Kasumi-1 (cell line): ENCODE measurements at places on chromosomes 2 and 18.

DNA sequence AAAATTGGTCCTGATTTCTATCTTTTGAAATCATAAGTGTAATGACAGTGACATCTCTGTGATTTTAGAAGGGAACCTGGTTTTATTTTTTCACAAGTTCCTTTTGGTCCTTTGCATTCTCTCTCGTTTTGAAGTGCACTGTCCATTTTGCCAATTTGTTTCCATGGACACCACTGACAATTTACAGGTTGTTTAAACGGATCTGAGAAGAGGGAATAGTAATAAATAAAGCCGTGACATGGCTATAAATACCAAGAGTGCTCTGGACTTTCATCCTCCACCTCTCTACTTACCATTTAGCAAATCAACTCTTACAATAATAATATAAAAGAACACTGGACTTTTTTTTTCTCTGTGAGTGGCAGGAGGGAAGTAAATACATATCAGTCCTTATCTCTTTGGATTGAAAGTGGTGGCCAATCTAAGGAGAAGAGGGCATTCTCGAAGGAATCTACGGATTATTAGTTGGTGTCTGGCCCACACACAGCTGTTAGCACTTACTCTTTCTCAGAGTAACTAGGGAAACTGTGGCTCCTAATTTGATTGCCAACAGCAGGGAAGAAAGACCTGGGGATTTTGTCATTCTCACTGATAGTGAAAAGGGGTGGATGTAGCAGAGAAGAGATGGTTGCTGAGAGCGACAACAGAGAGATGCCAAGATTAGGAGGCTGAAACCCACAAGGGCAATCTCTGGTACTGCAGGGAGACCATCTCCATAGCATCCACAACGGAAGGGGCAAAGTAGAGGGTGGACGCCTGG is 108.7 kb upstream of the FSHR start:
- no peak for DNase-seq

DNA sequence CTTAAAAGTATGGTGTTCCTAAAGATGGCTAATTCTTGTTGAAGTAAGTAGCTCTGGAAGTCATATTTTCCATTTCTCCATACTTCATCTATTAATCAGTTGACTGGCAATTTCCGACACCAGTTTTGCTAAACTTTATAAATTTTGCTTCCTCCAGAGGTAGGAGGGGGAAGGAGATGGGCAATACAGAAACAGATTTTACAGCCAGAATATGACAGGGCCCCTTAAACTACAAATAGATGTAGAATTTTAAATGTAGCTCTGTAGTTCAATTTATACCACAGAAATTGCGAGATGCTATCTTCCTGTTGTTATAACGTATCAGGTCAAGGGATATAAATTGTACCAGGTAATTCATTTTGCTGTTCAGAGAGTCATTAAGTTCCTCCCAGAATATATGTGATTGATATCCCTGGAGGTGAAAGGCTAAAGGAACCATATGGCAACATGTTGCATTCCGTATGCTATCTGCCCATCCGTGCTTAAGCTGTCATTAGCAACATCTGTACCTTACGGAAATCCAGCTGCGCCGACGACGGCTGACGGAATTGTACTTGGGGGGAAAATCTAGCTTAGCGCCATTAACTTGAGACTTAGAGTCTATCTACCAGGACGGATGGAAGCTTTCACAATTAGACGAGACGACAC is 8.4 kb upstream of the NR4A2 start:
- DNase-seq: peak; percentile 82

GRCh38 chr2:205858275-205858674 is 176.0 kb downstream of the NRP2 start:
- no peak for DNase-seq

- peak; percentile 58 for DNase-seq
These were observed 168.8 kb downstream of the CDCA7 start for GRCh38 chr2:173523497-173523896.

DNA sequence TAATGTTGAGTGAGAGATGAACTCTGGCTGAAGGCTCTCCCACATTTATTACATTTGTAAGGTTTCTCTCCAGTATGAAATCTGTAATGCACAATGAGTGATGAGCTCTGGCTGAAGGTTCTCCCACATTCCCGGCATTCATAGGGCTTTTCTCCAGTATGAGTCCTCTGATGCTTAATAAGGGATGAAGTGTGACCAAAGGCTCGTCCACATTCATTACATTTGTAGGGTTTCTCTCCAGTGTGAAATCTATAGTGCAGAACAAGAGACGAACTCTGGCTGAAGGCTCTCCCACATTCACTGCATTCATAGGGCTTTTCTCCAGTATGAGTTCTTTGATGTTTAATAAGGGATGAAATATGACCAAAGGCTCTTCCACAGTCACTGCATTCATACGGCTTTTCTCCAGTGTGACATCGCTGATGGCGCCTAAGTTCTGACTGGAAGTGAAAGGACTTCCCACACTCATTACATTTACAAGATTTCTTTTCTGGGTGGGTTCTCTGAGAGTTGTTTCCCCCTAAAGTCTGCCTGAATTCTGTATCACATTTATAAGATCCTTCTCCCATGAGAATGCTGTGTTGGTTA is 10.2 kb downstream of the ZNF514 start:
- DNase-seq: no peak

DNA sequence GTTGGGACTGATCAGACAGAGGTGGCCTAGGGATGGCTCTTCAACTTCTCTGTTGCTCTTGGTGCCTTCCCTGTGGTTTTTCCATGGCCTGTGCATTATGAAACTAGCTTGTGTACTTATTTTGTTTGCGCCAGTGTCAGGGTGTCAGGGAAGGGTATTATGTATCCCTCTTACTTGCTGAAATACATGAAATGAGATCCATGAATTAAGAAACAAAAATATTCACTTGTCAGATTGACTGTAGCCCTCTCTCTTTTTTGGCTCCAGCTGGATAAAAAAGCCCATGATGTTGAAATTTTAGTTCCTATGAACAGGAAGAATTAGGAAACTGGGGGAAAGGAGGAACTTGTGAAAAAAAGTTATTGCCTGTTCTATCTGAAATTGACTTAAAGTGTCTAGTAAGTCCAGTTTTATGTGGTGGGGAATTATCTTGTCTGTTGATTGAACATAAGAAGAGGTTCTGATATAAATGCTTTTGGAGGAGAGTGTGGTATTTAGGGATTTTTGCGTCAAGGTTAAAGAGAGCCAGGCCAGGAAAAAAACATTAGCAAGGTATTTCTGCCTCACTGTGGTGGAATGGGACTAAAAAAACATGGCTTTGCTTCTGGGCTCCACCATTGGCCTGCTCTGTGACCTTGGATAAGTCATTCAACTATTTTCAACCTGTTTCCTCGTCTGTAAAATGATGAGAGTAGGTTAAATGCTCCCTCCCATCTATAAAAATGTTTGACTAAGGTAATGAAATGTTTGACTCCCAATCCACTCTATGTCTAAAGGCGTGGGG is 12.0 kb downstream of the UGP2 start:
- peak; percentile 26 for DNase-seq

DNA sequence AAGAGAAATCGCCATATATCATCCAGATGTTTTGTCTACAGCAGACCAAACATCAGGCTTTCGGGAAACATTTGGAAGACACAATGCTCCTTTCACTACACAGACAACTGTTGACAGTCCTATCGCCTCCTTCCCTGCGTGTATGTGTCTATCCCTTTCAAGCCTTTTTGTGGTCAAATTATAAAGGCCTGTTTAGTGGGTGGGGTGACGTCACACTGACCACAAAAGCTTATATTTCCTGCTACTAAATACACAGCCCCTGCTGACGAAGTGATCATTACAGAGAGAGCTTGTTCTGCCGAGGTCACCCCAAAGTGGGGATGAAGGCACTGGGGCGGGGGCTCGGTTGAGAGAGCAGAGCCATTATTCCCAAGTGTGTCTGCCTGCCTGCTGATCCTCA is 302.7 kb upstream of the TNP1 start:
- DNase-seq: no peak

DNA sequence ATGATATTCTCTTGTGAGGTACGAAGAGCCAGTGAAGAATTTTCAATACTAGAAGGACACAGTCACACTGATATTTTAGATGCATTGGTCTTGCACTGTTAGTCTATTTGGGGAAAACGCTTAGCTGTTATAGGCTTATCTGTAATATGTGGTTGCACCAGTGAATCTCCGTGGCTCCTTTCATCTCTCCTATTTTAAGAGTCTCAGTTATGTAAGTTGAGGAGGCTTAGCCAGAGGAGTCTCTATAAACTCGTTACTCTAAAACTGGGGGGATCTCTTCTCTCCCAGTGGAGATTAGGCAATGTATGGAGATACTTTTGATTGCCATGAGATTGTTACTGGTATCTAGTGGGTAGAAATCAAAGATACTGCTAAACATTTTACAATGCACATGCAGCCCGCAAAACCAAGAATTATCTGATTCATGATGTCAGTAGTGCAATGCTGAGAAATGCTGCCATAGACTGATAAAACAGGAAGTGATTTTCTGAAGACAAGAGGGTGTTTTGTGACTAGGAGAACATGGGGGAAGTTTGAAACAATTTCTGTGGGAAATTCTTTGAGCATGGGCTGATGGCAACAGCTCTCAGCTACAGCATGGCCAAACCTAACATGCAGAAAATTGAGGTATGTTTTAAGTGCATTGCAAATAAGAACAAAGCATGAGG is 339.1 kb downstream of the SOX11 start:
- DNase-seq: no peak

DNA sequence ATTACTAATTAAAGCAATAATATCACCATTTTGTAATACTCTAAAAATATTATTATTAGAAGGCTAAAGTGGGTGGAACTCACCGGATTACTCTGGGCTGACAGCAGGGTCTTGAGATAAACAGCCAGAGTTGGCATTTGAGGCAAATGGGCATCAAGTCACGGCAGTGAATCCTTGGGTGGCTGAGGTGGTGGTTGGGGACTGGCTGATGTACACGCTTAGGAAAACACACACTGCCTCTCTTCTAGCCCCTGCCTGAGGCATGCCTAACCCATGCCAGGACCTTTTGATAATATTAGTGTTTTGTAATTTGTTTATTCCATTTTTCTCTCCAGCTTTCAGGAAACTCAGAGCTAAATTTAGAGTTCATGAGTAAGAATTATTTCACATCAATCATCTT is 76.8 kb downstream of the ACKR3 start:
- DNase-seq: no peak

DNA sequence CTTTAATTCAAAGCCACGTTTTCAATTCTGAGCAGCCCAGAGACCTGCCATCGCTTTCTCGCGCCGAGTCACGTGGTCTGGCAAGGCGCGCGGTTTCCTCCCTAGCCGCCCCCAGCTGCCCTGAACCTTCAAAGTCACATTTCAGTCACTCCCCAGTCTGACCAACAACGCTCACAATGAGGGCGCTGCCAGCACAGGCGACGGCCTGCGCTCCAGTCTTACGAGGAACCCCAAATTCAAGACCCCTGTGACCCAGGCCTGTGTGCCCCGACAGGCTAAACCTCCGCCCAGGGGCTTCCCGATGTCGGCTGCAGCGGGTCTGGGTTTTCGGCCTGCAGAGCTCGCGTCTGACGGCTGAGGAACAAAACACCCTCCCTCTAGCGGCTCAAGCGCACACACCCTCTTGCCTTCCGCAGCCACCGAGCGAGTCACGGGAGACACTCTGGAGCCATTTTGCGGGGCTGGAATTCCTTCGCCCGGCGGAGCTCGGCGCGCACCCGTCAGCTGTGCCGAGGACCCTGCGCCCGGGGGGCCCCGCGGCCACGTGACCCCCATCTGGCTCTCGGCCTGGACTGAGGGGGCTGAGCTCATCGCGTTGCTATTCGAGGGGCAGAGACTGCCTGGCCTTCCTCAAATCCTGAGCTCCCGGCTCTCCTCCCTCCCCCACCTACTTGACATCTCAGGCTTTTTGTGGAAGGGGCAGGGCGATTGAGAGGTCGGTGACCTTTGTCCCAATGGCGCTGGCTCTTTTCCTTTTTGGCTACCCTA is 69.9 kb upstream of the ITGB6 start:
- no peak for DNase-seq

DNA sequence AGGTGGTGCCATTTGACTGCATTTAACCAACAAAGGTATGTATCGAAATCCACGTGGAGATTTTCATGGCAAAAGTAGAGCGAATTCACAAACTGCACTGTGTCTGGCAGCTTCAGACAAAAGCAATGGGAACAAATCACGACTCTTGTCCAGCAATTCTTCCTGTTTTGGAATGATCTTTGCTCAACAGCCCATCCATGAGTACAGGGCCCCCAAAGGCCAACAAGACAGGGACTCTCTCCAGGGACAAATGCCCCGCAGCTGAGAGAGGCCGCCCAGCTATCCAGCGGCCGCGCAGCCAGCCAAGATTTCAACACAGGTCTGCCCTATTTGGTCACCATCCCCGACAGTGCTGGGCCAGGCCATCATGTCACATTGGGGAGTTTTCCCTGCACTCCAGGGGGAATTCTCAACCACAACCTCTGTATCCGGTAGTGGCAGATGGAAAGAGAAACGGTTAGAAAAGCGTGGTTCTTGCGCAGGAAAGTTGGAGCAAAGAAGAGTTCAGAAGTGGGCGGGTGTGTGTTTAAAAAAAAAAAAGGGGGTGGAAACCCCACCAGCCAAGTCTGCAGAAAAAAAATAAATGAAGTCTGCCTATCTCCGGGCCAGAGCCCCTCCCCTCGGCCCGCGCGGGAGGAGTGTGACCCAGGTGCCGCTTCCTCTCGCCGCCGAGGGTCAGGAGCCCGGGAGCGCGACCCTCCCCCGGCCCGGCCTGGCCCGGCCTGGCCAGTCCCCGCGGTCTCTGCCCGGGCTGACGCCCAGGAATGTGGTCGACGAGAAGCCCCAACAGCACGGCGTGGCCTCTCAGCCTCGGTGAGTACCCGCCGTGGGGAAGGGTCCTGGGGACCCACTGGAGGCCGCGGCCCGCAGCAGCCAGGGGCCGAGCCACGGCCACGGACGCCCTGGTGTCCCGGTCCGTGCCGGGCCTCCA is at the start of gene GYPC:
Gene GYPC, plus strand, starts transcription at position 659 of the 931 bp plus-strand sequence. Its CDS starts 106 bp downstream, at position 765.
- peak; percentile 95 for DNase-seq

- peak; percentile 32 for DNase-seq
These were observed 3.0 kb downstream of the CNNM4 start for GRCh38 chr2:96763511-96764252.

DNA sequence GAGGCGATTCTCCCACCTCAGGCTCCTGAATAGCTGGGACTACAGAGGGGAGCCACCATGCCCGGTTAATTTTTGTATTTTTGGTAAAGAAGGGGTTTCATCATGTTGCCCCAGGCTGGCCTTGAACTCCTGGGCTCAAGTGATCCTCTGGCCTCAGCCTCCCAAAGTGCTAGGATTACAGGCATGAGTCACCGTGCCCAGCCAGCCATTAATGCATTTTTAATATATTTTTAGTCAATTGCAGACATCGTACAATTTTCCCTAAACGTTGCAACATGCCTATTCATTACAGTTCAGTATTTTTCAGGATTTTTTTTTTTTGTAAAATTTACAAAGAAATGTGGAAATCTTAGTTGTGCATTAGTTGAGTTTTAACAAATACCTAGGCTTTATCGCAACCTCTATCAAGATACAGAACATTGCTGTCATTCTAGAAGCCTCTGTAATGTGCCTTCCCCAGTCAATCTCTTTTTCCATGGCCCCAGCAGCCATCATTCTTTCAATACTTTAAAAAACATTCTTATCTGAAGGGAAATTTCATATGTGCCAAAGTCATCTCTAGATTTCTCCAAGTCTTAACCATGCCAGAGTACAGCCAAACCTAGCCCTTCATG is 14.7 kb downstream of the NABP1 start:
- no peak for DNase-seq
